D721Med (cell line): ENCODE measurements at places on chromosomes 3 and 15.

DNA sequence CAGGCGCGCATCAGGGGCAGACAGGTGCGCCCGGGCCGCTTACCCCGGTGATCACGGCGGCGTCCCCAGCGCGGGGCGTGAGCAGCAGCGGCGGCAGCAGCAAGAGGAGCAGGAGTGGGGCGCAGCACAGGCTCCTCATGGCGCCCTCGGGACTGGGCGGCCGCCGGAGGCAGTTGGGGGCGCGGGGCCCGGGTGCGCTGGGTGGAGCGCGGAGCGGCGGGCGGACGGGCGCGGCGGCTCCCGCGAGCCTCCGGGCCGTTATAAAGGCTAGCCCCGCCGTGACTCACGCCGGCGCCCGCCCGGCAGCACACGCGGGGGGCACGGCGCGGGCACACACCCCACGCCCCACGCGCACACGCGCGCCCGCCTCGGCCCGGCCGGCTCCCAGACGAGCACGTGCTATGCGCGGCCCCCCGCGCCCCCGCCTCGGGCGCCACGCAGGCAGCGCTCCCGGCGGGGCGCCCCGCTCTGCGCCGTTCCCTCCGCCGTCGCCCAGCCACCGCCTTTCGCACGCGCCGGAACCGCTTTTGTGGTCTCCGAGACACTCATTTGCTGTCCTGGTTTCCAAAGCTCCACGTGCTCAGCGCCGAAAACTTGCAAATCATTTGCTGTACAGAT is at the start of gene PROK2:
Gene PROK2, minus strand, starts transcription at position 235 of the 618 bp plus-strand sequence. Its CDS starts 96 bp downstream, at position 139.
- no peak for DNase-seq

DNA sequence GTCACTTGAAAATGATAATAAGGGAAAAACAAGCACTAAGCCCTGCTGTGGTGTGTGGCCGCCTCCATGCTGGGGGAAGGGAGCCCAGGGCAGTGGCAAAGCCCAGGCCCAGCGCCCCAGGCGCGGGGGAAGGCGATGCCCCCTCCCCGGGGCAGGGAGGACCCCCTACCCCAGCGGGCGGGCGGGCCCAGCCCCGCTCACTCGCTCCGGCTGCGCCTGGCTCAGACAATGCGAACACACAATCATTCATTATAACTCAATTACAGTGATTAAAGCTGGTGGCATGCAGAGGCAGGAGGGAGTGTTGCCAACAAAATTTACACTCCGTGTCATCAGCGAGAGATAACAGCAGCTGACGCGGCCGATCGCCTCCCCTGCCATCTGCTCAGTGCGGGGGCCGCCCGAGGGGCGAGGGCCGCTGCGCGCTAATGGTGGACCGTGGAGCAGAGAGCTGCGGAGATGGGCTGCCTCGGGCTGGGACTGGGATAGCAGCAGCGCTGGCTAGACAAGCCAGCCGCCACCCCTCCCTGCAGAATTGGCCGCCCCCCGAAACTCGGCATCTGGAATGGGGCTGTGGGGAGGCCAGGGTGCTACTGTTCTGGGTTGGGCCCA is 64.1 kb downstream of the TLE3 start:
- no peak for DNase-seq

- no peak for DNase-seq
These were observed 140.2 kb upstream of the SPRED1 start for GRCh38 chr15:38112406-38112805.

- DNase-seq: no peak
These were observed 76.8 kb downstream of the IMPG2 start for GRCh38 chr3:101243285-101244211.

GRCh38 chr3:13564751-13565560 is 16.0 kb downstream of the FBLN2 start:
- no peak for DNase-seq

GRCh38 chr3:71166339-71167240 is 416.9 kb downstream of the FOXP1 start:
- no peak for DNase-seq
